Hepatic stellate cell (primary cell): ENCODE measurements at places on chromosomes 7 and 10.

DNA sequence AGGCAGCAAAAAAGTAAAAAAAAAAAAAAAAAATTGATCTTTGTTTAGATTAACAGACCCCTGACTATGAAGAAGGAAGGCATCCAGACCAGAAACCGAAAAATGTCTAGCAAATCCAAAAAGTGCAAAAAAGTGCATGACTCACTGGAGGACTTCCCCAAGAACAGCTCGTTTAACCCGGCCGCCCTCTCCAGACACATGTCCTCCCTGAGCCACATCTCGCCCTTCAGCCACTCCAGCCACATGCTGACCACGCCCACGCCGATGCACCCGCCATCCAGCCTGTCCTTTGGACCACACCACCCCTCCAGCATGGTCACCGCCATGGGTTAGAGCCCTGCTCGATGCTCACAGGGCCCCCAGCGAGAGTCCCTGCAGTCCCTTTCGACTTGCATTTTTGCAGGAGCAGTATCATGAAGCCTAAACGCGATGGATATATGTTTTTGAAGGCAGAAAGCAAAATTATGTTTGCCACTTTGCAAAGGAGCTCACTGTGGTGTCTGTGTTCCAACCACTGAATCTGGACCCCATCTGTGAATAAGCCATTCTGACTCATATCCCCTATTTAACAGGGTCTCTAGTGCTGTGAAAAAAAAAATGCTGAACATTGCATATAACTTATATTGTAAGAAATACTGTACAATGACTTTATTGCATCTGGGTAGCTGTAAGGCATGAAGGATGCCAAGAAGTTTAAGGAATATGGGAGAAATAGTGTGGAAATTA is 19.4 kb downstream of the GATA3 start:
- no peak for DNase-seq

- no peak for DNase-seq
These were observed 59.0 kb downstream of the ST7 start for GRCh38 chr7:117012284-117012683.

DNA sequence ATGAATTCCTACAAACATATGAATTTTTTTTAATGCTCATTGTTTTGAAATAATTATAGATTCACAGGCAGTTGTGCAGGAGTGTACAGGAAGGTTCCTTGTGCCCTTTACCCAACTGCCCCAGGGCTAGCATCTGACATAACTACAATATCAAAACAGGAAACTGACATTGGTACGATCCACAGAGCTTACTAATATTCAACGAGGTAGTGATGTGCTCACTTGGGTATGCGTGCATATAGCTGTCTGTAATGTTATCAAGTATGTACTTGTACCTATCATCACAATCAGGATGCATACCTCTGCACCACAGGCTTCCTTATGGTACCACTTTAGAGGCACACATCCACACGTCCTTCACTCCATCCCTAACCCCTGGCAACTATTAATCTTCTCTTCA is 68.3 kb downstream of the BMS1 start:
- DNase-seq: no peak

- DNase-seq: no peak
These were observed 323.0 kb downstream of the EXOC4 start for GRCh38 chr7:133575726-133576440.

- DNase-seq: peak; percentile 24
These were observed 255.7 kb upstream of the MKLN1 start for GRCh38 chr7:131071786-131072504.

DNA sequence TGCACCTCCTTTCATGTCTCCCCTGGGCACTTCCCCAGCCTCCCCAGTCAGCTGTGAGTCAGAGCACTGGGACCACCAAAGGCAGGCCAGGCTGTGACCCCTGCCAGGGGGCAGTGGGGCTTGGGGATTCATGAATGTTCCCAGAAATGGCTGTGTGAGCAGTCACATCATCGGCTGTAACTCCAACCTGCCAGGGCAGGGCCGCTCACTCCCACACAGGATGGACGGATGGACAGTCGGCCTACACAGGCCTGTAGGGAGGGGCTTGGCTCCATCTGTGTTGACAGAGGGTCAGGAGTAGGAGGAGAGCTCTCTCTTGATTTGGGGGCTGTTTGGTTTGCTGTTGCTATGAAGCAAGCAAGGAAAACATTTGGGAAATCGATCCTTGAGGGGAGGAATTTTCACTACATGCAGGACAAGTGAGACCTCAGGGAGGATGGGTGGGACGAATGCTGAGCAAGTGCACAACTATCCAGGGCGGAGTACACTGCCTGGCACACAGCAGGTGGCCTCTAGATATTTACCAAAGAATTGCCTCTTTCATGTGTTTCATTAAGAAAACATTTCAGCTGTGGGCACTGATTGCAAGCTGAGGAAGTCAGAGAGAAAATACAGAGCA is 2.9 kb upstream of the IGFBP1 start:
- DNase-seq: no peak

GRCh38 chr10:119675483-119676170 is 24.4 kb downstream of the BAG3 start:
- no peak for DNase-seq

- no peak for DNase-seq
These were observed 104.8 kb upstream of the SHH start for GRCh38 chr7:155916926-155917655.

DNA sequence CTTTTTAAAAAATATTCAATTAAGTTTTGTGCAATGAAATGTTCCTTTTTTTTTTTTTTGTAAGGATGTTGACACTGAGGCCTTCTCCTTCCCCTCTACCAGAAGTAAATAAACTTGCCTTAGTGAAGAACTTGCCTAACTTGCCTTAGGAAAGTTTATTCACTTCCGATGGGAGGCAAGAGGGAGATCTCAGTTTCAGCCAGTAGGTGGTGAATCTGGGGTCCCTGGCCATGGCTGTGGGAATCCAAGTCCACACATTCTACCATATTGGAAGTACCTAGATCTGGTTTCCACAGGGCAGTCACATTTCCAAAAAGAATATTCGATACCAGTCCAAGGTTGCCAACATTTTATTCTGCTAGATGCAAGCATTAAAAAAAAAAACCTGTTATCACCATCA is 270.9 kb downstream of the CCSER2 start:
- DNase-seq: no peak

GRCh38 chr7:112103246-112103645 is 103.0 kb downstream of the DOCK4 start:
- DNase-seq: no peak

GRCh38 chr7:83947260-83947659 is 247.3 kb downstream of the SEMA3A start:
- DNase-seq: peak; percentile 19

DNA sequence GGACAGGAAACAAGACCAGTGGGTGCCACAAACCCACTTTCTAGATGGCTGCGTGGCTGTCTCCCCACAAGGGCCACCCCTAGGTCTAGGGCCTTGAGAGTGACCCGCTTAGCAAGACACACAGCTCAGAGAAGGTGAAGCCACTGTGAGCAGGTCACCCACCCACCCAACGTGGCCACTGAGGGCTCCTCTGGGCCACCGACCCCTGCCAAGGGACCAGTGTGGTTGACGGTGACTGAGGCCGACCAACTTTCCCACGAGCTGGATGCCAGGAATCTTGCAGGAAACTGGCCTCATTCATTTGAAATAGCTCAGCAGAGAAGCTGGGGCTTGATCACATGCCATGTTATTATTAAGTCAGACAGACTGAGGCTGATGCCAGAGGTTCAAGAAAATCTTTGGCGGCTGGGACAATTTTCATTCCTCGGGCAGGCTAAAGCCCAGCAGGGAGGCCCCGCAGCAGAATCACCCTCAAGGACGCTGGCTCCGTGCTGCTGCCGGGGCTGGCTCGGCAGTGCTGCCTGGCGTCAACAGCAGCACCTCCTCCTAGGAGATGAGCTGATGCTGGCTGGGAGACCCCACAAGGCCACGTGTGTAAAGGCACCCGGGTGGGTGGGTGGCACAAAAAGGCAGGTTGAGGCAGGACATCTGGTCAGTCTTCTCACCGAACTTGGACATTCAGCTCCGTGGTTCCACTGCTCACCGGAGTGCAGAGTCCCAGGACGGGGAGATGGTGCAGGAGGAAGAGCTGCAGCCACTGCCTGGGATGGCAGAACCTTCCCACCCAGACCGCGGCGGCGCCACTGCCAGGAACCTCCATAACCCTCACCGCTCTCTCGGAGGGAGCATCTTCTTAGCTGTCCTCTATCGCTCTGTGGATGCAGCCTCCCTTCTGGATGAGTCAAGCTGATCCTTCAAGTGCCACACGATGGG is 57.8 kb downstream of the ZRANB1 start:
- DNase-seq: peak; percentile 93

DNA sequence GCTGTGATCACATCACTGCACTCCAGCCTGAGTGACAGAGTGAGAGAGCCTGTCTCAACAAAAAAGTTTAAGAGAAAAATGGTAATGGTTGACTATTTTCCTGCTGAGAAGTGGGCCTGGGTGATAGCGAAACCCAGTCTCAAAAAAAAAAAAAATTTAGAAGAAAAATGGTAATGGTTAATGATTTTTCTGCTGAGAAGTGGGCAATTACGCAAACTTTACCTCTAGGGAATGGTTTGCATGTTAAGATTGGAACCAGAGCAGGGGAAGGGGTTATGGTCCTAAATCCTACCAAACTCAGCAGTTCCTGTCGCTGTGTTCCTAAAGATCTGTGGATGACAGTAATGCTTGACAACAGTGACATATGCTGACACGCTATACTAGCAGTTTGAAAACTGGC is 130.5 kb upstream of the RHEB start:
- DNase-seq: no peak

DNA sequence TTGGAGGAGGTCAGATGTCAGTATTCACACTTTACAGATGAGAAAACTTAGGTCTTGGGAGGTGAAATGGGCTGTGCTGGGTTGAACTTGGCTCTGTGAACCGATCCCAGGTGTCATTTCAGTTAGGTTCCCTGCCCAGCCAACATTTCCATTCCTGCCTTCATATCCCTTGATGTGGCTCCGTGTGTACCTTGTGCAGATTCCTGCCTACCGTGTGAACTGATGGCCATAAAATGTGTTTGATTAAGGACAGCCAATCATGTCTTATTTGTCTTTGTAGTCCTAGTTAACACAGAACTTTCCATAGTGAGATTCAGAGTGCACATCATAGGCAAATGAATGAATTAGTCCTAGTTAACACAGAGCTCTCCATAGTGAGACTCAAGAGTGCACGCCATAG is 101.0 kb upstream of the GATA3 start:
- no peak for DNase-seq

GRCh38 chr7:27238979-27239386 is 3.6 kb upstream of the EVX1 start:
- no peak for DNase-seq

DNA sequence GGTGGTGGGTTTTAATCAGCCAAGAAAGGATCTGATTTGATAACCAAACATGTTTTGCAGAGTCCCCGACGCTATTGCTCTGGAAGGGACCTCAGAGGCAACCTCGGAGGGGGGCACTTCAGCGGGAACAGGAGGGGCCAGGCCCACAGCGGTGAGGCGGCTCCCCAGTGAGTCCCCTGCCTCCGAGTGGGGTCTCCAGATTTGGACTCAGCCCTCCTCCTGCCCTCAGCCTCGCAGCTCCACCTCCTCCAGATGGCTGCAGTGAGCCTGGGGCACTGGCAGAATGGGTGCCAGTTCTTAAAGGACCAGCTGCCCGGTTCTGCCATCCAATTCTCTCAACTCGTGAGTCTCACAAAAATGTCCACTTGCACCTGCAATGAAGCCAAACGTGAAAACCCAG is 61.0 kb upstream of the NANOS1 start:
- no peak for DNase-seq

GRCh38 chr7:90879924-90880323 is 283.8 kb downstream of the CDK14 start:
- DNase-seq: no peak

- no peak for DNase-seq
These were observed 71.8 kb downstream of the SGCE start for GRCh38 chr7:94584113-94584512.

DNA sequence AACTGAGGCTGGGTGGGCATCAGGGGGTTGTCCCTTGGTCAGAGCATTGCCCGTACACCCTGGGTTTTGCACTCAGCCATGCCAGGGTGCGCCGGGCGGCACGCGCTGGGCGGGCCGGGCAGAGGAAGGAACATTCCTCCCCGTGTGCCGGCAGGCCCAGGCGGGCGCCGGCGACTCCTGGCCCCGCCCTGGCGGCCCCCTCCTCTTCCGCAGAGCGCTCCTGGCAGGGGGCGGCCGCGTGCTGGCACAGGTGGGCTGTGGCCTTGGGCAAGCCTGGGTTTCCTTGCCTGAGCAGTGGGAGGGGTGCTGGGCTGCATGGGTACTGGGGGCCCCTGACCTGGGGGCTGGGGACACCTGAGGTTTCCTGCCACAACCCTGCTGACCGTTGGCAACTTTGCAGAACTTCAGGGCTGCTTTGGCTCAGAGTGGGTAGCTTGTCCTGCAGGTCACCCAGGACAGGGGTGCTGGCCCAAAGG is 3.9 kb downstream of the LFNG start:
- no peak for DNase-seq

DNA sequence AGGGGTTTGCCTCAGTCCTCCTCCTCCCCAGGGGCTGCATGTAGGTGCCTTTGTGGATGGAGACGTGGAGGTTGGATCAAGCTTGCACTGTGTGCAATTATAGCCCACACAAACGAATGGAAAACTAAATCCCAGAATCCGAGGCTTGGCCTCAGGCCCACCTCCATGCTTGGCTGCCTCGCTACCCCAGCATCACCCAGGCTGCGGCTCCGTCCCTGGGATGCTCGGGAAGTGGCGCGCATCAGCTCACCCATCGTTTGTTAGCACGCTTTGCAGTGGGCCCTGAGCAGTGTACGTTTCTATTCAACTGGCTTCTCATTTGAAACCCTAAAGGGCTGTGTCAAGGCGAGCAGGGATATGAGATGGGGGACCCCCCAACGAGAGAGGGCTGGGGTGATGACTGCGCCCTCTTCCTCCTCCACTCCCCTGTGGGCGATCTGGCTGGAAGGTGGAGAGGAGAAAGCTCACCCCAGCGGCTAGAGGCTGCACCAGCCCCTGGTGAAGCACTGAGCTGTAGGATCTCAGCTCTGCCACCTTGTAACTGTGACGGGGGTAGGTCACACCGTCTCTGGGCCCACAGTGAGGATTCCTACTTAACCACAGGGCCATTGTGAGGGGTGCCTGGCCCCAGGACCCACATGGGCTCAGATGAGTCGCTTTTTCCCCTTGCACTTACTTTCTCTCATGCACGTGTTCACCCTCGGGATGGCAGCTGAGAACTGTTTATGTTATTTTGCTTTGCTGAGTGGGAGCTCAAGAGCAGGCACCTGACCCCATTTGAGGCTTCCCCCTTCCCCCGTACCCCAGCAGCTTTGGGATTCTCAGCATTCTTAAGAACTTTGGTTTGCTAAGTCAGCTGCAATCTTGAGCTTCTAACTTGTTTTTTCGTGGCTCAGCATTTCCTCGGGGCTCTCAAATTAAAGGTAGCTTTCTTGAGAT is 12.7 kb upstream of the BTBD16 start:
- DNase-seq: peak; percentile 41

GRCh38 chr10:63337455-63338251 is 128.1 kb downstream of the JMJD1C start:
- no peak for DNase-seq
